Right hindlimb (tissue), 1 donor: ENCODE measurements at places on chromosomes 13 and 19.

DNA sequence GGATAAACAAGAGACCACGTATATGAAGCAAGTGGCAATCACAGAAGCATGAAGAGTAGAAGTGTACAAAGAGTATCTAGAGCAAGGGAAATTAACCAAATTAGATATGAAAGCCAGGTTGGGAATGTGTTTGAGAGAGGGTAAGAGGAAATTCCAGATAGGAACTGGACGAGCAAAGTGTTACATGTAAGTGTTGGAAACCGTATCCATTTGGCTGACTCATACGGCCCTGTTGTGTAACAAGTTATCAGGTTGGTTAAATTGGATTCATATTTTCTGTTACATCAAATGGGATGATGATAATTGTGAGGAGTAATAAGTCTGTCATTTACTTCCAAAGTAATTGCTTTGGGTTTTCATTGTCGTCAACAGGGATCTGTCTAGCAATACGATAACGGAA, 46.7 kb downstream of the RXFP2 start:
- DNase-seq = no peak

GRCh38 chr13:113123226-113124201, 915 bp downstream of the F10 start:
- no peak for DNase-seq

DNA sequence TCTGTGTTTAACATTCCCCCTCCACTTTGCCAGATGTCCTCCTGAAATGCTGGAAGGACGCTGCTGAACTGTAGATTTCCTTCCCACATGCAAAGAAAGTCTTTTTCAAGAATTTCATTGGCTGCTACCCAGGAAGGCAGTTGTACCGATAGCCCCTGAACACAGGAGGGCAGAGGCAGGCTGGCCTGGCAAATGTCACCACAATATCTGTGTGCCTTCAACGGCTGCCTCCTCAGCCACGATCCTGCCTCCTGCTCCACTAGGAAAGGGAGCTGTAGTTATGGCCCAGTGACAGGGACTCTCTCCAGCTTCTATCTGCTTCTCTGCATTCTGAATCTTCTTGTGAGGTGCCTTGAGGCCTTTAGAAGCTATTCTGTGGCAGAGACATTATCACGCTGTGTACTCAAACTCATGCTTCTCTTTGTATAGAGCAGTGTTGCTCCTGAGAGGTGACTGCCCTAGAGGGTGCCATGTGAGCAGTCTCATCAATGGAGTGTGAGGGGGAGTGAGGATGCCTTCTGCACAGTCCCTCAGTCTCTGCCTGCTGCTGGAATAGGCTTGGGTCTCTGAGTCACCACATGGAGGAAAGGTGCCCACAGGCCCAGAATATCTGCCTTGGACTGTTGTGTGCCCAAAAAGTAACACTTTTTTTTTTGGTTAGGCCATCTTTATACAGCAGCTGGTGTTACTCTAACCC, 279.8 kb downstream of the DNAJC15 start:
- DNase-seq = peak; percentile 85

DNA sequence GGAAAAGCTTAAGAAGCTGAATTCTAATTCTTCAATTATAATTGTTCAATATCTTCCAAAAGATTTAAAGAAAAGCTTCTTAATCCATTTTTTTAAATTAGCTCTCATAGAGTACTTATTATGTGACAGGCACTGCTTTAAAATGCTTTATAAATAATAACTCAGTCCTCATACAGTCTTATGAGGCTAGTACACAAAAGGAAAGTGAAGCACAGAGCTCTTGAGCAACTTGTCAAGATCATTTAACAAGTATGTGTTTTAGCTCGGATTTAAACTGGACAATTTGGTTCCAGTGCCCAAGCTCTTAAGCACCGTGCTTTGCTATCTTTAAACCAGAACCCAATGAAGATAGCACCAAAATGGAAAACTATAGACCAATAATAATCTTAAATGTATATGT, 106.1 kb downstream of the DHRS12 start:
- no peak for DNase-seq

DNA sequence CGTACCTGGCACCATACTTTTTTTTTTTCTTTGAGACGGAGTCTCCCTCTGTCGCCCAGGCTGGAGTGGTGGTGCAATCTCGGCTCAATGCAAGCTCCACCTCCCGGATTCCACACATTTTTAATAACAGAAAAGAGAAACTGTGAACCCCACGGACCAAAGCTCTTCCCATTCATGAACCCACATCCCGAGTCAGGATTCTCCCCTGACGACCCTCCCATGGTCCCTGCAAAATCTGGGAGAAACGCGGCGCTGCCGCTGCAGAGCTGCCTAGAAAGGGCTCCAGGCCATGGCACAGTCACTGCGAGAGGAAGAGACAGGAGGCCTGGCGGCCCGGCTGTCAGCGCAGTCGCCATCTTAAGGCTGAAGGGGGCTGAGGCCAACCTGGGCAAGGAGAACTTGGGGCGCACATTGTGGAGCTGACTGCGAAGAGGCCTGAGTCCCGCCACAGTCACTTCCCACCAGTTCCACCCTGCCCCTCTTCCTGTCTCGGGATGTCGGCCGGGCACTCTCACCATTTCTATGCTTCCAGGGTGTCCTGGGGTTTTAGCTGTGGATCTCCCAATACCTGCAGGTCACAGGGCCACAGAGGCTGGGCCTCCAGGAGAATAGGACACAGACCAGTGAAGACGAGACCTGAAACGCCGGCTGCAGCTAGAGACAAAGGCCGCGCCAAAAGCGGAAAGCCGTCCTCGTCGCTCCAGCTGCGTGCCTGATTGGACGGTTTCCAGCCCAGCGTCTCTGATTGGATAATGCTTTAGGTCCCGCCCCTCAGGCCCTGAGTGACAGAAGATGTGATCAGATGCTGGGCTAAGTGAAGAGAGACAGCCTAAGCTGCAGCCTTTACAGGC, 71.0 kb downstream of the ZNF486 start:
- peak; percentile 96 for DNase-seq

GRCh38 chr13:44972956-44973581, 16.2 kb downstream of the NUFIP1 start:
- no peak for DNase-seq

DNA sequence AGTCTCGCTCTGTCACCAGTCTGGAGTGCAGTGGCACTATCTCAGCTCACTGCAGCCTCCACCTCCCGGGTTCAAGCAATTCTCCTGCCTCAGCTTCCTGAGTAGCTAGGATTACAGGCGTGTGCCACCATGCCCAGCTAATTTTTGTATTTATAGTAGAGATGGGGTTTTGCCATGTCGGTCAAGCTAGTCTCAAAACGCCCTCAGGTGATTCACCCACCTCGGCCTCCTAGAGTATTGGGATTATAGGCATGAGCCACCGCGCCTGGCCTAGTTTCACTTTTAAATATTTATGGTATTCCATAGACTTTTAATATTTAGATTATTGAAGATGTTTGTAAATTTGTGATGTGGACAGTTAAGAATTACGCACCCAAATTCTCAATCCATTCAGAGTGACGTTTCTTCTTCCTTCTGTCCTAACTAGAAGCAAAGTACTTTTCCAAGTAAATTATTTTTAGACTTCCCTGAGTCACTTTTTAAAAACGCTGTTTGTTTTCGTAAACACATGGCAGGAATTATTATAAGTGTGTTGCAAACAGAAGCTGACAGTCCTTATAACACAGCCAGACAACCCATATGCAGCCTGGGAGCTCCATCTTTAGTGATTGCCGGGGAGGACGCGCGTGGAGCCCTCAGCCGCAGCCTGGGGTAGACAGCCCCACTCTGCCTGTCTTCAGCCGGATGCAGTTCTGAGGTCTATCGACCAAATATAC, 131.7 kb downstream of the ATP11A start:
- no peak for DNase-seq

GRCh38 chr13:99154064-99154463, 46.6 kb upstream of the UBAC2 start:
- DNase-seq = no peak

DNA sequence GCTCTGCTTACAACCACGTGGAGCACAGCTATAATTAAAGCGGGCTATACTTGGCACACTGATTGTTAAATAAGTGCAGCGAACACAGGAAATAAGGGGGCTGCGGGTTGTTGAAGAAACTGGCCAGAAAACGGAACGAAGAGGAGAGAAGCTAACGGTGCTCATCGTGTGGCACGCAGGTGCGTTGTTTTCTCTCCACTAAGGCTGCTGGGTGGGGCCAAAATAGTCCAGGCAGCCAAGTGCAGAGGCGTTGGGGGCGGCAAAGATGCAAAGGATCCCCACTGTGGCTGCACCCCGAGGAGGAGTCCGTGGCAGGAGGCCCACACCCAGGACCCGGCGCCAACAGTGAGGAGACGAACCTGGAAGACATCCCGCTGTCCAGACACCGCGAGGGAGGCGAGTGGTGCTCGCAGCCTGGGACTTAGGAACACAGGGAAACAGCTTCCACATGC, 8.1 kb upstream of the ARL11 start:
- DNase-seq = no peak

DNA sequence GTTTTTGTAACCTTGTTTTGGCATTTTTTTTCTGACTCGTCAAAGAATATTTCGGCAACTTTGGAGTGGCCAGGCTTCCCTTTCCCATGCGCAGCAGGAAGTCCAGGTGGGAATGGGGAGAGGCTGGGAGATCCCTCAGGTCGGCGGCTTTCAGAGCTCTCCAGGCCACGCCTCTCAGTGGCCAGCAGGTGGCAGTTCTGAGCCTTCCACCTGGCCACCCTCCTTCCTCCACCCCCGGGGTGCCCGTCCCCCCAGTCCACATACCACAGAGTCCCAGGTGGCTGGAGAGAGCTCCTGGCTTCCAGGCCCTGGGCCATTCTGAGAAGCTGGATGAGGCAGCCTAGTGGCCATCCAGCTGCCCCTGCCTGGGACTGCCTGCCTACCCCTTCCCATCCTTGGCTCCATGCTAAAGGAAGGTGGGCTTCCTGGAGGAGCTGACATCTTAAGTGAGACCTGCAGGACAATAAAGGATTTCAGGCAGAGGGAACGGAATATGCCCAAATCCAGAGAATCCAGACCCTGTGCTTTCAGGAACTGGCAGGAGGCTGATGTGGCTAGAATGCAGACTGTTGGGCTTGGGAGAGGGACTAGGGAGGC, 46.3 kb downstream of the CCNE1 start:
- no peak for DNase-seq

DNA sequence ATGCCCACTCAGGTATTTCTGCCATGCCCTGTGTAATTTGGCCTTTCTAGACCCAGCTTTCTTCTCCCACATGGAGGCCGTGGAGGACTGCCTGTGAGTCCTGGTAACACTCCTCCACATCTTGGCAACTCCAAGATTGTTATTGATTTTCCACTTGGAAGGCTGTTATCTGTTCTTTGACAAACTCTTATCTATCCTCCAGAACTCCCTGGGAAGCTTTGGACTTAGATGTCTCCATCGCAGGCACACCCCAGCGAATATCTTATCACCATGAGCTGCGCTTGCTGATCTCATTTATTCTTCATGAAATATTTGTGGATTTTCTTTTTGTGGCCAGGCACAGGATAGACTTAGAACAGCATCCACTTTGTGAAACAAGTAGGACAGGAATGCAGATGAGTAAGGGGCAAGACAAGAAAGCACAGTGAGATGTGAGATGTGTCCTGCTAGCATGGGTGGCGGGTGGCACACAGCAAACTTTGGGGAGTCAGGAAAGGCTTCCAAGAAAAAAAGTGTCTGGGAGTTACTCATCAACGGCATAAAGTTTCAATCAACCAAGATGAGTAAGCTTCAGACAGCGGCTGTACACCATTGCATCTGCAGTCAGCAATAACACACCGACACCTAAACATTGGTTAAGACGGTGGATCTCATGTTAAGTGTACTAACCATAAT, 84.5 kb upstream of the IRS2 start:
- DNase-seq = no peak

DNA sequence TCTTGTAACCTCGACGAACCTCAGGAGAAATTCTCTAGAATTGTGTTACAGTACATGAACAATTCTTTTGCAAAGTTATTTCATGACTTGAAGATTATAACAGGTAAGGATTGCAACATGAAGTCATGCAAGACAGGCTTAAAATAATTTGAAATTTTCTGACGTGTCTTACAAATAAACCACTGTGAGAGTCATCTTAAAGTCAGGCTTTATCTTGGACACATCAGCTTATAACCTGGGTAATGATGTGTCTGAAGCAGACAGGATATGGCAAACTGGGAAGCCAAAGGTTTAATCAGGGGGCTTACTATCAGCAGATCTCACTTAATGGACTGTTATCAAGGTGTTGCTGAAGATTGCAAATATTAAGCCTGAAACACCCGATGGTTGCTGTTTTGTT, 407.8 kb downstream of the KLF5 start:
- DNase-seq = no peak

- DNase-seq = no peak
Measured at GRCh38 chr19:48780631-48781391, 25.5 kb downstream of the FGF21 start.

DNA sequence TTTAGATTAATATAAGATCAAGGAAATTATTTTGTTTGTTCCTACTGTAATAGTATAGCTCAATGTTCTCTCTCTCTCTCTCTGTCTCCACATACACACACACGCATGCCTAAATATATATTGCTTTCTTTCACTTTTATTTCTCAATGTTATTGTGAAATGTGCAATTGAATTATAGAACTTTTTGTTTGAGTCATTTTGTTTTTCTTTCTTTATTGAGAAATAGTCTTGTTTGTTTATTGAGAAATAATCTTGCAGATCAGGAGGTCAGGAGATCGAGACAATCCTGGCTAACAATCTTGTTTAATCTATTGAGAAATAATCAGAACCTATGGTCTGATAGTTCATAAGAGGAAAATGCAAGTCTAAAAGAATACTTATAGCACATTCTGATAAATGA, 1581.3 kb downstream of the EFNB2 start:
- DNase-seq = no peak

DNA sequence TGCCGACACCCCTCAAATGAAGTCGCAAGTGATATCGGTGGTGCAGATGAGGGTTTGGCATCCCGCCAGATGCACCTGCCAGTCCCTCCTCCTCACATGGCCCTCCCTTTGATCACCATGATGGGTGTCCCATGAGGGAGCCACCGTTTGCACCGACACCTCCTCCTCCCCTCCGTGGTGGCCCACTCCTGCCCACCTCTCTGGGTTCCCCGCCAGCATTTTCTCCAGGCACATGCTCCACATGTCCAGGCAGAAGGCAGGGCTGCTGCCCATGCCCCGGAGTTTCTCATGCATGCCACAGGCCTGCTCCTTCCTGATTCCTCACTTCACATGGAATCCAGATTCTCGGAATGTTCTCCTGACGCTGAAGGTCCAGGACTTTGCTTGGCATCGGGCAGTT, 49.3 kb downstream of the COL4A2 start:
- no peak for DNase-seq

DNA sequence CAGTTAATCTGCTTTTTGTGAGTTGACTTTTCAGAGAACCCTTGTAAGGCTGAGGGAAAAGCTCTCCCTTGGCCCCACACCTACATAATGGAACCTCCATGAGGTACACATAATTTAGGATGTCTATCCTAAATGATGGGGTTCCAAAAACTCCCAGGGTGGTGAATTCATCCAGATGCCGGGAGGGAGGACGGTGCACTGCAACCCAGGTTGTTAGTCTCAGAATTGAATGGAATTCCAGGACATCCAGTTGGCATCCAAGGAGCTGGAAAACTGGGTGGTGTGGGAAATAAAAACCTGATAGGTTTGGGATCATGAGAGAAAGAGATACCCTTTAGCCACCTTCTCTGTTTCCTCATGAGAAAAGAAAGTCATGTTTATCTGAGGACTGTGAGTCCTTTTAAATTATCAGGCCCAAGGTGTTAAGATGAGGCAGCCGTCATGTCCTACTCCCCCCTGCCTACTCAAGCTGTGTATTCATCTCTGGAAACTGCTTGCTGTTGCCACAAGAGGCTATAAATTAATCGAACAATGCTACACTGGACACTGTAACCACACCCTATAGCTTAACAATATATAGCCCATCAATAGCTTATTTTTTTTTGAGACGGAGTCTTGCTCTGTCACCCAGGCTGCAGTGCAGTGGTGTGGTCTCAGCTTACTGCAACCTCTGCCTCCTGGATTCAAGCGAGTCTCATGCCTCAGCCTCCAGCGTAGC, 49.5 kb downstream of the C13orf46 start:
- DNase-seq = no peak
